Effector CD4-positive, alpha-beta T cell (primary cell): ENCODE measurements at places on chromosomes 16 and 17.
A peak's percentile ranks its signal among the peaks of the same experiment; 100 is the strongest.

- no peak for DNase-seq
Observed at GRCh38 chr16:58789351-58789750, 55.2 kb upstream of the GOT2 start.

DNA sequence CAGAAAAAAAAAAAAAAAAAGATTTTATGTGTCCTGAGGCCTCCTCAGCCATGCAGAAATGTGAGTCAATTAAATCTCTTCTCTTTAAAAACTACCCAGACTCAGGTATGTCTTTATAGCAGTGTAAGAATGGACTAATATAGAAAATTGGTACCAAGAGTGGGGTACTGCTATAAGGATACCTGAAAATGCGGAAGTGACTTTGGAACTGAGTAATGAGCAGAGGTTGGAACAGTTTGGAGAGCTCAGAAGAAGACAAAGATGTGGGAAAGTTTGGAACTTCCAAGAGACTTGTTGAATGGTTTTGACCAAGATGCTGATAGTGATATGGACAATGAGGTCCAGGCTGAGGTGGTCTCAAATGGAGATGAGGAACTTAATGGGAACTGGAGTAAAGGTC lies 17.3 kb upstream of the CNEP1R1 start:
- no peak for DNase-seq

DNA sequence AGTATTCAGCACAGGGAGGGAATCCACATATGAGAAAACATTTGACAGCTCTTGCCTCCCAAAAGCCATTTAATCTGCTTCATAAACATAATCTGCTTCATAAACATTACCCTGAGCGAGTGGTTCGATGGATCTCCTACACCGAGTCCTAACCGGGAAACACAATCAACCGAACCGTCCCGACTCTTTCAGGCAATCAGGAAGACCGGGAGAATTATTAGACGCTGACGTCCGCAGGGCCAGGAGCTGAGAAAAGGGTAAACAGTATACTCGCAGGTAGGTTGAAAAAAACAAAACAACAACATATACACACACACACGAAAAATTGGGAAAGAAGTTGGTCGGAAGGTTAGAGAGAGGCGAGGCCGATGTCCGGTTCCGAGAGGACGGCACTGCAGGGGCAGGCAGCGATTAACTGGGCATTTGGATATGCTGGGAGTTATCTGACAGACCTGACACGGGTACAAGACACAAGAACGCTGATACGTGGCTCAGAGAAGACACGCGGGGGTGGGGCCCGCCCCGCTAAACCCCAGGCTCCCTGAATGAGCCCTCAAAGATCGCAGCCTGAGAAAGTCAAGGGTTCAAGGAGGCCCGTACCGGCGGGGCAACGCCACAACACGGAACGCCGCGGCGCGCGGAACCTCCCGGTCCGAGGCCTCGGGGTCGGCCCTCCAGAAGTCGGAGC lies 585 bp downstream of the AP1G1 start:
- no peak for DNase-seq

DNA sequence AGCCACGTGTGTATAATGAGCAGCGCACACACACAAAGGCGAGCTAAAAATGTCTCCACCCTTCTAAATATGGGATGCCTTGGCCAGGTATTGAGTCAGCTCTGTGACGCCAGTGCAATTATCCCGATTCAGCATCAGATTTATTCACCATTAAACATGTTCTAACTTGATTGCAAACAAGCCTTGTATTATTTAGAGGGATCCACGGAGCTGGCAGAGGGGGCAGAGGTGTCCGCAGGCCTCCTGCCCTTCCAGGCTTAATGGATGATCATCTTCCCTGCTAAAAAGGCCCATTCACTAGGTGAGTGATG lies 591.7 kb downstream of the MAF start:
- no peak for DNase-seq

GRCh38 chr17:64090144-64090543 lies 39.8 kb downstream of the ERN1 start:
- DNase-seq, result no peak

- DNase-seq, result no peak
Observed at GRCh38 chr16:60166111-60166510, 1432.0 kb upstream of the GOT2 start.

DNA sequence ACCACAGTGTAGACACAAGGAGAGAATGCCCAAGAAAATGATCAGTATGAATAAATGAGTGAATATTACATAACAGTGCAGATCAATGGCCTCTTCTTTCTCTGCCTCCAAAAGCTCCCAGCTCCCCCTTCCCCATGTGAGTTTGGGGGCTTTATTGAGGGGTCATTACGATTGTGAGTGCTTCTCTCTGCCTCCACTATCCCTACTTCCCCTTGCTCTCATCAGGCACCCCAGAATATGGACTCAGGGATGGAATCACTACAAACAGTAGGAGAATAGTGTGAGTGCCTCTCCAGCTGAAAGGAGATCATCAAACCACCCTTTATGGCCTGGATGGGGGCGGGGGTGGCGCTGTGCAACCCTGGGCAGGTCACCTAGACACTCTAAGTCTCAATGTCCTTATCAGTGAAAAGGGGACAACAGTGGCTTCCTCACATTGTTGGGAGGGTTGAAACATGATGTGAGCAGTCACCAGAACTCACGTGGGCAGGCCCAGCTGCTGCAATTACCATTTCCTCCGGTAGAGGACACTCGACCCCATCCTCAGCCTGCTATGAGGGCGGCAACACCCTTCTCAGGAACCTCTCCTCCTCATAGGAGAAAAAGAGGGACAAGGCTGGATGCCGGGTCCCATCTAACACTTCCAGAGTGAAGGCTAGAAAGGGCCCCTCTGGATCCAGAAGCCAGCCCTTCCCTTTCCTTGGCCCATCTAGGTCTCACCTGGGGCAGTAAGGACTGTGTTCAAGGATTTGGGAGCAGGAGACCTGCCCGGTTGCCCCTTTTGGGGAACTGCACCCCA lies 2.1 kb upstream of the EPOP start:
- DNase-seq, result peak; percentile 67

DNA sequence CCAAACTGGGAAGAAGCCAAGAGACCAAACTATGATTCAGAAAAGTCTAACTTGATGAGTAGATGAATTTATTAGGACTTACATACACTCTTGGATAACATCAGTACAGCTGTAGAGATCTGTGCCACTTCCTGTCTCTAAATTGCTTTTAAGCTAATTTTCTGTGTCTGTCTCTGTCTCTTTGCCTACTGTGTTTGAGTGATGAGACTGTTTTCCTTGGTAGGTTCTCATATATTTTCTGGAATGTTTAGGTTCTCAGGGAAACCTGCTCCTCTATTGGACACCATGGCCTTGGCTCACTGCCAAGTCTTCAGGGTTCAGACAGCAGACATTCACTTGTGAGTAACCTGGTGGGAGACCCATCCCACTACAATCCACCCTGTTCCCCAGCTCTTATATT lies 103.5 kb upstream of the KIF2B start:
- no peak for DNase-seq

GRCh38 chr17:81043725-81044427 lies 8.9 kb downstream of the BAIAP2 start:
- DNase-seq, result no peak

DNA sequence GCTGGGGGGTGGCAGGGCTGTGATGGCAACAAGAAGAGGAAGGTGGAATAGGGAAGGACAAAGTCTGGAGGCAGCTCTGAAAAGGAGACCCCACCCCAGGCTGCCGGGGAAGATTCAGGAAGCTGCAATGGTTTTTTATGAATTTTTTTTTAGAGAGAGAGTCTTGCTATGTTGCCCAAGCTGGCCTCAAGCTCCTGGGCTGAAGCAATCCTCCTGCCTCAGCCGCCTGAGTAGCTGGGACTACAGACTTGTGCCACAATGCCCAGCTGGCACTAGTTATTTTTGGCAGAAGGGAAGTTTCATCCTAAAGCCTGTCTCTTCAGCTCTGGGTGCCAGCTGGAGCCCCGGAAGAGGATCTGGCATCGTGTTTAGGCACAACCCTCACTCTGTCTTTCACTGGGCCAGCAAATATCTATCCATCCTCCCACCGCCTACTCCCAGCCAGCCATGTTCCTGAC lies 1.3 kb upstream of the CES3 start:
- no peak for DNase-seq

- no peak for DNase-seq
Observed at GRCh38 chr16:69413045-69413664, 11.3 kb upstream of the CYB5B start.

DNA sequence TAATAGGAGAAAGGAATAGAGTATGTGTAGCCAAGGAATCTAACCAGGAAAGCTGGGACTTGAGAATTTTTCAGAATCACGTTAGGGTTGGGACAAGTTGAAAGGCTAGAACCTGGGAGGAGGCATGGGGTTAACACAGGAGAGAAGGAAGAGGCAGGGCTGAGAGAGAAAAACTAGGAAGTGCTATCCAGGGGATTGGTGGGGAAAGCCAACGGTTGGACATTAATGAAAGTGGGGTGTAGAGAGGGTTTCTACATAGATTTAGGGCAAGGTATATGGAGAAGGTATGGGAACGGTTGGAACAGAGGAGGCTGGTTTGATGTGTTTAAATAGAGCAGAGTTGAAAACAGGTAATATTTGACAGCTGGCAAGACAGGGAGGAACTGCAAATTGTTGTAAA lies 2.7 kb downstream of the SRRM2 start:
- DNase-seq, result no peak

DNA sequence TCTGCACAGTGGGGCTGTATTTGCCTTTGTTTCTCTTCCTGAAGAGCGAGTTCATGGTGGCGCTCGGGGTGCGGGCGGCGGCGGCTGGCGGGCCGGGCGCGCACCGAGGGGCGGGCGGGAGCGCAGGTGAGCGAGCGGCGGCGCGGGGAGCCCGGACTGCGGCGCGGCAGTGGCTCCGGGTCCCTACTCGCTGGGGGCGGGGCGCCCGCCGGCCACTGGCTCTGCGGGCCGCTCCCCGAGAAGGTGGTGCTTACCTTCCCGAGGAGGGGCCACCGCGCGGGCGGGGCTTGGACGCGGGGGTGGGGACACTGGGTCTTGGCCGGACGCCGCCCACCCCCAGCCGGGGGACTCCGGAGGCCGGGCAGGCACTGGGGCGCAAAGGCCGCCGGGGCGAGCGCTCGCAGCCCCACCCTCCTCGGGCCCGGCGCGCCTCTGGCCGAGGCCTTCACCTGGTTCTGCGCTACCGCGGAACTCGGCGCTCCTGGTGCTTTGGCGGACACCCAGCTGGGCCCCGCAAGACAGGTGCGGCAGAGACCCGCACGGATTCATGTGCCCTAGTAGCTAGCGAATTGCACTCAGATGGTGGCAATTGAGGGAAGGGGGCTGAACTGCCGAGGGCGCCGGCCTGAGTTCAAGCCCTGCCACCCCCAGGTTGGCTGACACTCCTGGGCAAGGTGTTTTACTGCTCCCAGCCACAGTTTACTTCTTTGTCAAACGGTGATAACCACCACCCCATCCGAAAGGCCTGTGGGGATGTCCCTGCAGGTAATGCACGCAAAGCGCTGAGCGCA lies at the start of gene PPL:
Gene PPL (minus strand): TSS at position 158 of the 791 bp plus-strand sequence. CDS start 103 bp downstream, at position 55.
- DNase-seq, result no peak

- DNase-seq, result no peak
Observed at GRCh38 chr17:31067691-31068184, 27.0 kb upstream of the NF1 start.

DNA sequence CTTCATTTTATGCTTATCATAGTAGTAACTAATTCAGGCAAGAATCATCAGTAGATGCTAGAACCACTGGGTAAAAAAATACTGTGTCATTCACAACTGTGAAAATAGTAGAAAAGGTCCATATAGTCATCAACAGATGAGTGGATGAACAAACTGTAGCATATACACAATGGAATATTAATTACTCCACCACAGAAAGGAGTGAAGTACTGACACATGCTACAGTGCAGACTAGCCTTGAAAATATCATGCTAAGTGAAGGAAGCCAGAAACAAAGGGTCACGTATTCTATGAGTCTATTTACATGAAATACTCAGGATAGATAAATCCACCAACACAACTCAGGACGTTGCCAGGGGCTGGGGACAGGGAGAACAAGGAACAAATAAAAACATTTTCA lies 13.3 kb downstream of the USP22 start:
- no peak for DNase-seq

DNA sequence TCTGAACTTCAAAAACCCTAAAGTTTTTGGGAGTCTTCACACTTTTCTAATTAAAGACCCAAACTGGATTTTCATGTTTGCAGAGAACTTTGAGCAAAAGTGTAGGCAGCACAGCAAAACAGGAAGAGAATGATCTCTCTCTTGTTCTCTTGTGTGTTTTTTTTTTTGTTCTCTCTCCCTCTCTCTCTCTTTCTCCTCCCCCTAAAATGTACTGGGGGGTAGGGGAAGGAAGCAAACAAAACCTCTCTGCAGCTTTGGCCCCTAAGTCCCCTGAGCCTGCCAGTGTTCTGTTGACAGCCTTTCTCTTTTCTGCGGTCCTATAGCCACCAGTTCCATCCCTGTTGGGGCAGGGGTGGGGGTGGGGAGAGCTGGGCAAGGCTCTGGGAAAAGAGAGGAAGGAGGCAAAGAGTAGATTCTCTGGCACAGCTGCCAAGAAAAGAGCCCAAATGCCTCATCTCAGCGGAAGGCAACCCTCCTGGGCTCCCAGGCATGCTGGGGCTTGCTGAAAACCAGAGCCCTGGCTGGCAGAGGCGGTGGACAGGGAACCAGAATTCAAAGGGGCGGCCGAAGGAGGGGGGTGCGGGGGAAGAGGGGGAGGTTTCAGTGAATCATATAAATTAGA lies 295.3 kb downstream of the SOX9 start:
- no peak for DNase-seq

GRCh38 chr17:59804901-59805465 lies 87.8 kb downstream of the TUBD1 start:
- no peak for DNase-seq

GRCh38 chr17:78675836-78676235 lies 98.6 kb upstream of the DNAH17 start:
- no peak for DNase-seq

- DNase-seq, result no peak
Observed at GRCh38 chr17:21258593-21258992, 5.4 kb upstream of the NATD1 start.

- DNase-seq, result no peak
Observed at GRCh38 chr17:281365-281999, 71.1 kb downstream of the RPH3AL start.

DNA sequence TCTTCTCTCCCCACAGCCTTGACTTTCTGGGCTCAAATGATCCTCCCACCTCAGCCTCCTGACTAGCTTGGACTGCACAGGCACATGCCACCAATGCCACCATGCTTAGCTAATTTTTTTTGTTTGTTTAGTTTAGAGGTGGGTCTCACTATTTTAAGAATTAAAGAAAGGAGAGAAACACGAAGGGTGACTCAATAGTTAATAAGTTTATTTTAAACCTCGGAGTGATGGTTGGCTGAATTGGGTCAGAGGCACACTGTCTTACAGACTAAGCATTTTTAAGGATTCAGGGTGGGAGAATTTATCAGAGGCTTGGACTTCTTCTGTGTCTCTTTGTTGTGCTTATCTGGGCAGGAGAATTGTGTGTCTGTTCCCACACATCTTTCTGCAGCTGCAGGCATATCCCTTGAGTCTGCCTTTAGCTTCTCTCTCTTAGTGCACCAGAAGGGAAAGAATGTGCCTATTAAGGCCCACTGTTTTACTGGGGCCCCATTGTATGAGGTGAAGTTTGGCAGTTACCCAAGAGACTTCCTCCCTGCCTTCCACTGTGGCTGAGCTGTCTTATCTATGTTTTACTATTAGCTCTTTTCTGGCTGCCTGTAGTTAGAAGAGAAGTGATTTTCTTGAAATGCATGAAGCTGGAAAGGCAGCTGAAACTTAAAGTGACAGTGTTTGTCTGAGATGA lies 2172.0 kb downstream of the TP53TG3F start:
- DNase-seq, result no peak

GRCh38 chr17:27545562-27546229 lies 85.3 kb upstream of the LGALS9 start:
- no peak for DNase-seq
